ENCODE measurements at places on chromosomes 1 and 21. TPM values are rescaled to one million over a fixed set of nuclear protein-coding genes. Genes with fewer than 3 reads are reported as not detected.

GRCh38 chr1:230599926-230600656 is 42.2 kb upstream of the COG2 start:
- DNase-seq, result no peak

- DNase-seq, result no peak
Observed at GRCh38 chr1:61436016-61436415, 288.9 kb downstream of the TM2D1 start.

DNA sequence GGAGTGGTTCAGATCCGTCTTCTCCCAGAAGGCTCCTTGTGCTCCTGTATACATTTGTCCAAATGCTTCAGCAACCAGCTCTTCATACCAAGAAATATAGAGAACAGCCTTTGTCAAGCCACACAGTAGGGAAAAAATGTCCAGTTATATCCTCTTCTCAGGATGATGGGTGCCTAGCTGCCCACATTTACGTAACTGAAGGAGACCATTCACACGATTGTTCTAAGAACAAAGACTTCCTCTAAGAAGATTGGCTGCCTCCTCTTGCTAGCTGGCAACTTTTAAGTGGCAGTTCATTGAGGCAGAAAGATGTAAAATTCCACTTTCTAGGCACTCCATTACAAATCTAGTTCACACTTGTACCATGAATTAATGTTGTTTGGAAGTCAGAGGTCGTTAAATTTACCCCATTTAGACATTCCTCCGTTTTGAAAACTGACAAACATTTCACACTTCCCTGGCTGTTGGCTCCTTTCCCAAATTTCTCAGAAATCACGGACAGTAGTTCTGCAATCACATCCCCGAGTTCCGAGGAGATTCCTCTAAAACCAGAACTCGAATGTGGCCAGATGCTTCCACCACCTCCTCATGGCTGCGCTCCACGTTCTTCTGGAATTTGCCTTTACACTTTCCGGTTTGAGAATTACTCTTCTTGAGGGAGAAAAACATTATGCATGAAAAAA is 45.6 kb upstream of the CSF1 start:
- no peak for DNase-seq

GRCh38 chr21:30391492-30392025 is 4.3 kb upstream of the KRTAP13-1 start:
- DNase-seq, result no peak

FAM167B gene
- total RNA-seq, result 0.19 TPM

CLCNKA gene
- not detected for total RNA-seq

All from SJSA1 (cell line).